Peyer's patch (tissue), 4 donors: ENCODE measurements at places on chromosomes 5 and 9.
A peak's percentile ranks its signal among the peaks of the same experiment; 100 is the strongest.

GRCh38 chr9:125272697-125273096, 11.1 kb downstream of the GAPVD1 start:
- DNase-seq: no peak

DNA sequence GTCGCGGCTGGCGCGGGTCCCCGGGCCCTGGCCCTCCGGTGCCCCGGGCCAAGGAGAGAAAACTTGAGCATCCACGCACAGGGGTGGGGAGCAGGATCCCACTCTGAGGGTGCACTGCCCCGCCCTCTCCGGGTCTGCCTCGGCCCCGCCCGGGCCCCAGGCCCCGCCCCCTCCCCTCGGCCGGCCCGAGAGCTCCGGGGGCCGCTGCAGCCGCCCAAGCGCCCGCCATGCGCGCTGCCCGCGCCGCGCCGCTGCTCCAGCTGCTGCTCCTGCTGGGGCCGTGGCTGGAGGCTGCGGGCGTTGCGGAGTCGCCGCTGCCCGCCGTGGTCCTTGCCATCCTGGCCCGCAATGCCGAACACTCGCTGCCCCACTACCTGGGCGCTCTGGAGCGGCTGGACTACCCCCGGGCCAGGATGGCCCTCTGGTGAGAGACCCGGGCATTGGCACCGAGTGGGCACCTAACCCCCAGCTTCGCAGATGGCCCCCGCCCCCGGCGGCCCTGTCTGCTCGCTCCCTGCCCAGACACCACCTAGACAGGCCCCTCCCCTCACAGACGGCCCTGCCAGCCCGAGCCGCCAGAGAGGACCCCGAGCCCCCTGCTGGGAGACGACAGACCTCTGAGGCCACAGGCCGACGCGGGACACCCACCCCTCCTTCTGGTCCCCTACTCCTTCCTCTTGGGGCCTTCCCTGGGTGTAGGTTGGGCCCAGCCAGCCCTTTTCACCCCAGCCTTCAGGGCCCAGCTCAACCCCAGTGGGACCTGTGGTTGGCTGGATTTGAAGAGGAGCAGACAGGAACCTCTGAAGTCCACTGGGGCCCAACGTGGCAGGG, at the start of gene CERCAM:
Gene CERCAM, plus strand, starts transcription at position 207 of the 831 bp plus-strand sequence. Its CDS starts 21 bp downstream, at position 228.
- DNase-seq: peak; percentile 66

DNA sequence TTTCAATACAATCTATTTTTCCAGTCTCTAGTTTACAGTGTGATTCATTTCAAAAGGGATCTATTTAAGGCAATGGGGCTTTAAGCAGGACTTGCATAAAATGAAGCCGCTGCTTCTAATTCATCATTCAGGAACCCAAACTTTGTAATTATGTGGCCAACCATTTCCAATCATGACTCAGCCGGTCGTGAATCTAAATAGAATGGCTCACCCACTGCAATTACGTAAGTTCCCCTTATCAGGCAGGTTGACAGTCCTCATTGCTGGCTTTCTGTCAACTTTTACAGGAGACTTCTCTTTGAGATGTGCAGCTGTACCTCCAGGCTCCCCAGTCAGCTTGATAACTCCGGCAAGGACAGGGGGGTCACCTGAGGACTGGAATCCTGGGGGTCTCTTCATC, 152.8 kb upstream of the DAP start:
- DNase-seq: no peak

DNA sequence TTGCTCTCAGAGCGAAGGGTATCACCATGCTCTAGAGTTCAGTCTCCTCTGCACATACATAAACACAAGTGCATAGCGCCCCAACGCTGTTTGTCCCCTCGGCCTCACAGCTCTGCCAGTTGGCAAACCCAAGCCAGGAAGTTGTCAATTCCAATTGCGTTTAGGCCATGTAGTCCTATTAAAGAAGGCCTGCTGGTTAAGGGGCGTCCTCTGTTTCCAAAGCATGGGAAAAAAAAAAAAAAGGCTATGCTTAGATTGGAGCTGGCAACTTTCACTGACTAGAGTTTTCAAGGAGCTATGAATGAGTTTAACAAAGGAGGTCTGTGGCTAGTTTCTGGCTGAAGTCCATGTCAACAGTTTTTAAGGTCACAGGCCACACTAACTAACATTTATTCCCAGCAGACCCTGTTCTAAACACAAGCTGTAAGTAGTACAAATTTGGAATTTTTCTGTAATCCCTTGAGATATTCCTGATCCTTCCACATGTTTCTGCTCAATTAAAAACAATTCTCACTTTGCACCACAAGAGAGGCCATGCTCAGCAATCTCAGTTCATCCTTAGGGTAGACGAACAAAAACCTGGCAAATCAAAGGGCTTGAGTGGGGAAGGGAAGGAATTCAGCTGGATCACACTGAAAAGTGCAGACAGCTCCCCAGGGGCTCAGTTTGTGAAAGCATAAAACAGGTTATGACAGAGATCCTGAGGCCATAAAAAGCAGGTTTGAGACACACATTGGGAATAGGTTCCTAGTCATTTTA, 187.7 kb downstream of the DENND1A start:
- DNase-seq: no peak

DNA sequence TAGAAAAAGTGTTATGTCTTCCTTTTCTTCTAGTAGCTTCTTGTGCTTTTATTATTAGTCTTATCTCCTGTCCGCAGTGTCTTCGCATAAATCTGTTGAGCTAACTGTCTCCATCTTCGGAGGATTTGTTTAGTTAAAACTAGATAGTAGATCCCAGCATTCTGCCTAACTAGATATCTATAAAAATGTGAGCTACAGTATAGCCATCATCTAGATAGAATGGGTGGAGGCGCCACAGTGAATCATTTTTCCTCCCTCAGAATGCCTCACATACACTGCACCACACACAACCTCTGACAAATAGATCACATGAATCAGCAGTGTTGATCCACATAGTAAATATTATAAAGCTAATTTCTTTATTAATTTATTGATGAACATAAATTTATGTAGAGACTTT, 220.3 kb upstream of the GAS1 start:
- no peak for DNase-seq

DNA sequence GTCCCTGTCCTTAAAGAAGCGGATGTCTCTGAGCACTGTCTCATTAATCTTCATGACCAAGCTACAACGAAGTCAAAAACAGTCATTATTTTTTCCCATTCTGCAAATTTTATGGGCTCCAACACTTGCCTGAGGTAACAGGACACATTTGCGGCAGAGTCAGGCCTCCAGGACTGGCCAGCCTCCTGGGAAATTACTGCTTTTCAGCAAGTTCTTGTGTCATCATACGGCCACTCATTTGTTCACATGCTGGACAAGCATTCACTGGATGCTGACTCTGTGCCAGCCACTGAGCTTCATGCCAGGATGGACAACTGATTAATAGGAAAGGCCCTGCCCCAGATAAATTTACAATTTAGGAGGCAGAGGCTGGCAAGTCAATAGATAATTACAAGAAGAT, 305.7 kb downstream of the ACTL7B start:
- DNase-seq: no peak

DNA sequence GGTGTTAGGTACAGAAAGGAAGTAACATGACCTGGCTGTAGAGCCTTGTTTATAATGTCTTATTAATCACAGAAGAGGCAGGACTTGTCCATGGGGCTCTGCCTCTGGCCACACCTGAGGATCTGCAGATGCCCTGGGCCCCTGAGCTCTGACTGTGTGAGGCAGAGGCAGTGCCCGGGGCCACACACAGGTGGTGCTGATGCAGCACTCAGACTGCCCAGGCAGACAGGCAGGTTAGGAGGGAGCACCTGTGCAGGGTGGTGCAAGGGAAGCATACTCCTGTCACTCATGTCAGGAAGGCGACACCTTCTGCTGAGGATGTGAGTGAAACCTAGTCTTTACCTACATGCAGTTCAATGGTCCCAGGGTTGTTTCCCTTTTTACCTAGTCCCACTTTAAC, 88.7 kb downstream of the CFAP90 start:
- DNase-seq: no peak

- DNase-seq: no peak
Measured at GRCh38 chr5:8843771-8844170, 702.1 kb downstream of the SEMA5A start.
